Hindlimb muscle (tissue), 1 donor: ENCODE measurements at places on chromosomes 2 and 18. TPM values are rescaled to one million over a fixed set of nuclear protein-coding genes. Genes with fewer than 3 reads are reported as not detected.

TRIM54 gene
- 128 TPM for polyA plus RNA-seq

CTAGE1 gene
- not detected for polyA plus RNA-seq

G6PC2 gene
- not detected for polyA plus RNA-seq

SMAD7 gene
- polyA plus RNA-seq = 9.2 TPM

TTN gene
- 337 TPM for polyA plus RNA-seq

WDR54 gene
- 9.9 TPM for polyA plus RNA-seq

DES gene
- 5,382 TPM for polyA plus RNA-seq

PDE1A gene
- 6.4 TPM for polyA plus RNA-seq

TP53I3 gene
- 32.6 TPM for polyA plus RNA-seq

GKN1 gene
- 0.25 TPM for polyA plus RNA-seq

PDCD1 gene
- polyA plus RNA-seq = 0.12 TPM

MROH2A gene
- not detected for polyA plus RNA-seq

GPR17 gene
- 2.9 TPM for polyA plus RNA-seq

GRHL1 gene
- 1.9 TPM for polyA plus RNA-seq

IL1RL2 gene
- polyA plus RNA-seq = 0.34 TPM

SERPINB11 gene
- polyA plus RNA-seq = not detected

- DNase-seq = no peak
Measured at GRCh38 chr2:6312367-6312766, 553.3 kb downstream of the CMPK2 start.

DNA sequence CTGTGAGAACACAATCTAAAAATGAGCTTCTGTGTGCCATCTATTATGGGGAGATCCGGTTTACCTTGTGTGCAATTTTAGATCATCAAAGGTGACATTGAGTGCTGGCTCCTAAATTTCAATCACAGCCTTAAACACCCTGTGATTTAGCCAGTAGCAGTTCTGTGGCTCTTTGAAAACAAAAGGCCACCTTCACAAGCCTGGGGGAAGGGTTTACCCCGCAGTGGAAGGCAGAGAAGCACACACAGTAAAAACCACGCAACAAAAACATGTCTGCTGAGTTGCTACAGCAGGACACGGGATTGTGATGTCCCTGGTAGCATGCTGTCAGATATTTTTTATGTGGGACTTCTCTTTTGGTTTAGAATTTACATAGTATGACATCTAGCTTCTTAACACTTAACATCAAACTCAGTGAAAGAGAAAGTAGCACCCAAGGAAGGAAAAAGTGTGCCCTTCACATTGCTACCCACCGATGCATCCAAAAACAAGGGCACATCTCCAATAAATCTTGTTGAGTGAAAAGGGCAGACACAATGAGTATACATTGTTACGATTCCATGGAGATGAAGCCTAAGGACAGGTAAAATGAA, 56.1 kb upstream of the RNF152 start:
- no peak for DNase-seq

DNA sequence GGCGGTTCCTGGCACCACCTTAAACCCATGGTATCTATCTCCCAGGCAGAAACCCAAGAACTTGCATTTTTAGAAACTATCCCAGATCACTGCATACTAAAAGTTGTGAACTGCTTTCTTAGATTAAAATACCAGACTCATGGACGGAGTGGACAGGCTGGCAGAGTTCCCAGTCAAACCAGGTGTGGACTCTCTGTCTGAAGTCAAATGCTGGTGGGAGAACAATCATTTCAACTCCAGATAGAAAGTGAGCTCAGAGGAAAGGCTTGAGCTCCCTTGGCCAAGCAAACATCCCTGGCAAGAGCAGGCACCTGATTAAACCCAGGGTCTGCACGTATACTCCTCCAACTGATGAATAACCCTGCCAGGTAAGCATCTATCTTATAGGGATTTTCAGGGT, 19.5 kb downstream of the NXPH2 start:
- no peak for DNase-seq

- no peak for DNase-seq
Measured at GRCh38 chr2:99190548-99190947, 9.6 kb downstream of the MRPL30 start.

- no peak for DNase-seq
Measured at GRCh38 chr2:43133708-43134570, 92.5 kb downstream of the ZFP36L2 start.

GRCh38 chr2:239773228-239774141, 251.7 kb downstream of the NDUFA10 start:
- DNase-seq = no peak

- no peak for DNase-seq
Measured at GRCh38 chr2:70094978-70095719, 7.9 kb downstream of the PCBP1 start.

DNA sequence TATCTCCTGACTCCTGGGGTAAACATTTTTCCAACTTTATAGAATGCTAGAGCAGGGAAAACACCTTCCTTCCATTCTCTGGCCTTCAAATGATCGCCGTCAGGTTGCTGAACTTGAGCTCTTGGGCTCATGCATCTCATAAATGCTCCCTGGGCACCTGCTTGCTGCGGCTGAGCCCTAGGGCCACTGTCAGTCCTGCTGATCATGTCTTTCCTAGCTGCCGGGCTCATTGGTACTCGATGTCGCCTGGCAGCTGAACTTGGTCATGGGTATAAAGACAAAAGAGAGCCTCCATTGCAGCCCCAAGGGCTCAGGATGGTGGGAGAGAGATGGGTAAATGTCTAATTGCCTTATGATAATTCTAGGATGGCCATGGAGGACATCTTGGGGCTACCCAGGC, 80.6 kb downstream of the HS1BP3 start:
- DNase-seq = no peak

DNA sequence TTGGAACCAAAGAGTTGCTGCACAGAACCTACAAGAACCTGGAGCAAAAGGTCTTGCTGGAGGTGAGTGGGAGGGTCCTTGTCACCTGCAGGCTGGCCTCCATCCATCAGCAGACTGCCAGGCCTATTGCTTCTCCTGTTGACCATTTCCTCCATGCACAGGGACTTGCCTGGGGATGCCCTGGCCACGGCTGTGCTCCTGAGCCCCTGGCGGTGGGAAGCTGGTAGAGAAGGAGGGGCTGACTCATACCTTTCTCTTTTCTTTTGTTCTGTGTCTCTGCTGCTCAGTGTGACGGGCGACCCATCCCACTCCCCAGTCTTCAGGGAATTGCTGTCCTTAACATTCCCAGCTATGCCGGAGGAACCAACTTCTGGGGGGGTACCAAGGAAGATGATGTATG, 102.6 kb downstream of the DGKD start:
- no peak for DNase-seq

GRCh38 chr2:113962692-113963480, 73.0 kb downstream of the ACTR3 start:
- DNase-seq = no peak

- DNase-seq = no peak
Measured at GRCh38 chr2:98634406-98635092, 26.2 kb downstream of the UNC50 start.

- DNase-seq = no peak
Measured at GRCh38 chr2:176873403-176873802, 339.2 kb upstream of the HNRNPA3 start.

GRCh38 chr2:188316791-188317423, 25.2 kb downstream of the GULP1 start:
- no peak for DNase-seq

GRCh38 chr2:85933753-85934594, 45.2 kb upstream of the ST3GAL5 start:
- no peak for DNase-seq

- peak; percentile 35 for DNase-seq
Measured at GRCh38 chr2:239026711-239027361, 179.0 kb downstream of the TWIST2 start.

- no peak for DNase-seq
Measured at GRCh38 chr2:241215421-241215820, 26.9 kb downstream of the ANO7 start.

- DNase-seq = no peak
Measured at GRCh38 chr2:11094021-11094810, 61.1 kb upstream of the SLC66A3 start.

- DNase-seq = no peak
Measured at GRCh38 chr2:43758739-43759138, 15.1 kb upstream of the DYNC2LI1 start.

DNA sequence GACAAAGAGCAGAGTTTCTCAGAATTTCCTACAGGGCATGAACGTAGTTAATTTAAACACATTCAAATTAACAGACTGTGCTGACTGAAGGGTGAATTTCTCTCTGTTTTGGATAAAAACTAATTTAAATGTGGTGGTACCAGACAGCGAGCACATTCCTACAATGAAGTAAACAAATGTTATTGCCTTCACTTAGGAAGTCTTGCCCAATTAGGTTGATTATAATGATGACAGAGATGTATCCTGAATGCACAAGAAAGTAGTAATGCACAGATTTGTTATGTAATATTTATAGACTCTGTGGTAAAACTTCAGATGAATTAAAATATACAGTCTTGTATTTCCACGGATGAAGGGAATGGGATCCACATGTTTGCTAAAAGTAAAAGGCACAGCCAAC, 507.2 kb downstream of the EPHA4 start:
- DNase-seq = no peak

DNA sequence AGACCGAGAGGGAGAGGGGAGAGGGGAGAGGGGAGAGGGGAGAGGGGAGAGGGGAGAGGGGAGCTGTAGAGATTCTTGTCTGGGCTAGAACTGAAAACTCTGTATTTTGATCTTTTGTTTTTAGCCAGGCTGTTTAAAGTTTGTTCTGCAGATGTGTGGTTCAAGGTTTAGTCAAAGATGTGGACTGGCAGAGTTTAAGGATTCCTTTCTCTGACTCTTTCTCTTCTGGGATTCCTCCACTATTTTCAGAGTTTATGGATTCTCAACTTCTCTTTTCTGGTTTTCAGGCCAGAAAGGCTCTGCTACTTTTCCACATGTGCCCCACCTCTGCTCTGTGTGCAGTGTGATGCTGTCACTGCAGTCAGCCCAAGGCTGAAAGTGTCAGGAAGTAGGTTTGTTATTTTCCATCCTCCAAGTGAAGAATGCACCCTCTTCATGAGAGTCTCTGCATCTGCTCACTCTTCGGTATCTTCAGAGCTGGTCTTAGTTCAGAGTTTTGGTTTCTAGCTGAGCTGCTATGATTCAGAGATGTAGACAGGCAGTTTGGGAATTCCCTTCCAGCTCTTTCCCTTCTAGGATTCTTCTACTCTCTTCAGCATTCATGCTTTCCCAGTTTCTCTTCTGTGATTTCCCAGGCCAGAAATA, 130.9 kb upstream of the SMAD7 start:
- no peak for DNase-seq

- DNase-seq = no peak
Measured at GRCh38 chr2:159209341-159210306, 76.9 kb downstream of the WDSUB1 start.

DNA sequence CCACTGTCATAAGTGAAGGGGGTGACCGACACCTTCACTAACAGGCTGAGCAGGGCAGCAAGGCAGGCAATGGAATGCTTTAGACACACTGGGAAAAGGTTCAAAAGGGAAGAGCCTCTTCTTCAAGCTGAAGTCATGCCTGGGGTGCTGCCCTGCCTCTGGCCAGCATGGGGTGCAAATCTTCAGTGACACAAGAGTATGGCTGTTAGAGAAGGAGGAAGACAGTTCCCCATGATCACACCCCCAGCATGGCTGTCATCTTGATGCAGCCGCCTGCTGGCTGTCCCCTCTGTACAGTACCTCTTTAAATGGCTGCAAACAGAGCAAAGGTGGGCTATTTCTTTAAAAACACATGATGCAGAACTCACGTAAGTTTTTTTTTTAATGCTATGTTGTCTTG, 71.9 kb downstream of the INPP4A start:
- DNase-seq = no peak

DNA sequence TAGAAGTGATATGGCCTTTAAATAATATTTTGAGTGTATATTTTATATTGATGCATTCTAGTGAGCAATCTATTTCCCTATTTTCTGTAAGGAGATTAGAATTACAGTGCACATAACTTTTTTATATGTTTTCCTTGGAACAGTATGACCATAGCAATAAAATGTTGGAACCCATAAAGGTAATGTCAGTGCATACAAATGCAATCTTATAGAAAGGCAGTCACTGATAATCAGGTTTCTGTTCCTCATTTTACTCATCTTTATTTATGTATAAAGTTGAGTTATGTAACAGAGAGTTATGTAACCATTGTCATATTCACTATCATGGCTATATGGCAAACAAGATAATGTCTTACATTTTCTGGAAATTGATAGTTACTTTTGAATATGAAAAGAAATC, 179.9 kb upstream of the NETO1 start:
- DNase-seq = no peak

GRCh38 chr2:190407662-190408537, at the start of gene MFSD6:
Gene MFSD6 (plus strand): TSS chr2:190408355. CDS start chr2:190436030, 27,675 bp downstream.
- DNase-seq = peak; percentile 29

DNA sequence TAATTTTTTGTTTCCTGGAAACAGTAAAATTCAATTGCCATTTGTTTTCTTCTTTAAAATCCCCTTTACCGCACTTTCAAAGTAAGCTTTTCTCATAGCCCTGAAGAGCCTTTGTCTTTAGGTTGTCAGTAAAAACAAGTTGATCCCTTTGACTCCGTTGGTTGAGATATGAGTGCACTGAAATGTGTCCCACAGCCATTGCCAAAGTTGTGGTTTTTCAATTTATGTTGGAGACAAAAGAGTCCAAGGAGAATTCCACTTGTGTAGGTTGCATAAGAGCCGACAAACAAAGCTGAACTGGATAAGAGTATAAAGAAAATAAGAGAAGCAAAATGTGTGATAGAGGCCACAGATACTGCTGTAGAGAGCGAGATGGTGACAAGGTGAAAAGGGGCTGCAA, 26.1 kb upstream of the HNMT start:
- DNase-seq = no peak

DNA sequence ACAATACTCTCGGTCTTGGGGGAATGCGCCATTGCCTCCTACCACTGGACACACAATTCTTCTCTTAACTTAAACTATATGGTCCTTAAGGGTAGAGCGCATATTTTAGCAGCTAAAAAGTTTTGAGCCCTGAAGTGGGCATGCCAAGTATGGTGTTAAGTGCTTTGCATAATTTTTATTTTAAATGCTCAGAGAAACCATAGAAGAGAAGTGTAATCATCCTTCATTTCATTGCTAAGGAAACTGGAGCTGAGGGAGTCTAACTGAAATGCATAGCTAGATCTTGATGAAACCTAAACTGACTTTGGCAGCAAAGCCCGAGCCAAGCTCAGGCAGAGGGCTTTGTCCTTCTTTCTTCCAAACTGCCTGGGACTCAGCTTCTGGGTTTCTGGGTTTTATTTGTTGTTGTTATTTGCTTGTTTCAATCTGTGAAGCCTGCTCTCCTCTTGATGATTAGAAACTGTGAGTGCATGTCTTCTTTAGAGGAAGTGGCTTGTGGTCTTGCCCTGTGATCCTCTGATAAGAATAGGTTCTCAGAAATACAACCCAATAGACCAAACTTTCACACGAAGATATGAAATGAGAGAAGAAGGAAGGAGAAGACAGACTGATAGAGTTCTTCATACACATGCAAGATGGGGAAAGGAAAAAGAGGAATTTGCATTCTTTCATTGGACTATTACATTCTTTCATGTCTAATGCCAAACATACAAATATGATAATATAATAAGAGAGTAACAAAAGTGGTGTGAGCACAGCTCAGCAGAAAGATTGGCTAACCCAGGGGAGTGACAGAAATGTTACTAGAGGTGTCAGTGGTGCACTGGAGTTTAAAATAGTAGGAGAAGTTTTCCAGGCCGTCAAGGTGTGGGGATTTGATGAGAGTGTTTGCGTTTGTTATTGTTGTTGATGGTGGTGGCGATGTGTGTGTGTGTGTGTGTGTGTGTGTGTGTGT, 7.5 kb upstream of the RNF144A start:
- no peak for DNase-seq

GRCh38 chr18:1483385-1483784, 578.7 kb downstream of the ADCYAP1 start:
- DNase-seq = peak; percentile 8

- DNase-seq = no peak
Measured at GRCh38 chr2:191197096-191197495, 46.3 kb upstream of the STAT4 start.

GRCh38 chr18:44900627-44901026, 219.9 kb downstream of the SETBP1 start:
- no peak for DNase-seq
